Activated naive CD4-positive, alpha-beta T cell treated with anti-CD3 and anti-CD28 coated beads, Interleukin-2, amount 10 ng/mL, durations not matched to agents 7 days and 5 days (primary cell): ENCODE measurements at places on chromosomes 16 and 17.

- no peak overlapping the region for H3K4me3 ChIP-seq
- H3K27ac ChIP-seq: no peak overlapping the region
- peaks cover 70% of the 10 kb centered on the region for H3K4me1 ChIP-seq
- peaks cover 66% of the 10 kb centered on the region for H3K36me3 ChIP-seq
- H3K27me3 ChIP-seq: no peaks in the 10 kb centered on the region
Measured at GRCh38 chr16:28171816-28172215, 39.9 kb downstream of the XPO6 start.

GRCh38 chr17:35084987-35085386 lies 21.5 kb upstream of the RFFL start:
- H3K4me1 ChIP-seq: peaks cover 75% of the 10 kb centered on the region
- H3K36me3 ChIP-seq: peaks cover 2% of the 10 kb centered on the region
- no peaks in the 10 kb centered on the region for H3K27me3 ChIP-seq
- H3K4me3 ChIP-seq: no peak overlapping the region
- no peak for DNase-seq

DNA sequence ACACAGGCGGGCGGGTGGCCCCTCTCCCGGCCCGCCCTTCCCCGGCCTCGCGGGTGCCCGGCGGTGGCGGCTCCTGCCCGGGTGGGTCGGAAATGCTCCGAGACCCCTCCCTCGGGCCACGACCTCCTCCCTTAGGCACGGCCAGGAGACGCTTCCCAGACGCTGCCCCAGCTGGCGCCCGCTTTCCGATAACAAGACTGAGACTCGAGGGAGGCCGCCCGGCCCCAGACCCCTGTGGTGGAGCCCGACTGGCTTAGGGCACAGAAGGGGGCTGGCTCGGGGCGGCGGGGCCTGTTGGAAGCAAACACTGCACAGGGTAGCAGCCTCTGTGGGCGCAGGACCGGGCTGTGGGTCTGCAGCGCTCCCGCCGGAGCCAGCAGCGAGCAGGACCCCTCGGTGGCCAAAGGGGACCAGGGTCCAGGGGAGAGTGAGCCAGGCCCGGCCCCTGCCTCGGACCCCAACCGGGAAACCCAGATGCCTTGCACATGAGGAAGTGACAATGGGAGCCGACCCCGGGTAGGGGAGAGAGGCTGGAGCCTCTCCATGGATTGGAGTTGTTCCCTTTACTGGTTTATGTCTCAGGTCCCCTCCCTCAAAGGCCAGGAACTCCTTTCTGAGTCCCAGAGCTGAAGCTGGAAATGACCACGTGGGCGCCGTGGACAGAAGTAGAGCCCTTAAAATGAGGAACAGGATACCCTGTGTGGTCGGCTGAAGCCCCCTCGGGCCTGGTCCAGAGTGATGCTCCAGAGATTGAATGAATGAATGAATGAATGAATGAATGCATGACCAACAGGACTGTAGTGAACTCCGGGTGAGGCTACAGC lies 19.8 kb upstream of the ADCY7 start:
- peak overlapping the region; percentile 78 for H3K4me3 ChIP-seq
- peak overlapping the region; percentile 76 for H3K27ac ChIP-seq
- peaks cover 33% of the 10 kb centered on the region for H3K4me1 ChIP-seq
- H3K27me3 ChIP-seq: peaks cover 42% of the 10 kb centered on the region
- DNase-seq: peak; percentile 42
- H3K36me3 ChIP-seq: peaks cover 4% of the 10 kb centered on the region

- no peaks in the 10 kb centered on the region for H3K4me1 ChIP-seq
- peak overlapping the region; percentile 25 for H3K27ac ChIP-seq
- no peak overlapping the region for H3K4me3 ChIP-seq
- H3K36me3 ChIP-seq: no peaks in the 10 kb centered on the region
Measured at GRCh38 chr16:5062051-5062450, 3.7 kb downstream of the C16orf89 start.

GRCh38 chr16:58614212-58614611 lies 15.4 kb downstream of the CNOT1 start:
- no peak overlapping the region for H3K4me3 ChIP-seq
- no peak overlapping the region for H3K27ac ChIP-seq
- DNase-seq: no peak
- no peaks in the 10 kb centered on the region for H3K27me3 ChIP-seq
- peaks cover 8% of the 10 kb centered on the region for H3K4me1 ChIP-seq
- H3K36me3 ChIP-seq: peaks cover 25% of the 10 kb centered on the region

GRCh38 chr17:74217037-74217730 lies 3.8 kb downstream of the TTYH2 start:
- H3K27me3 ChIP-seq: peaks cover 38% of the 10 kb centered on the region
- H3K4me3 ChIP-seq: no peak overlapping the region
- no peak for DNase-seq
- H3K27ac ChIP-seq: no peak overlapping the region
- peaks cover 43% of the 10 kb centered on the region for H3K4me1 ChIP-seq
- peaks cover 17% of the 10 kb centered on the region for H3K36me3 ChIP-seq

DNA sequence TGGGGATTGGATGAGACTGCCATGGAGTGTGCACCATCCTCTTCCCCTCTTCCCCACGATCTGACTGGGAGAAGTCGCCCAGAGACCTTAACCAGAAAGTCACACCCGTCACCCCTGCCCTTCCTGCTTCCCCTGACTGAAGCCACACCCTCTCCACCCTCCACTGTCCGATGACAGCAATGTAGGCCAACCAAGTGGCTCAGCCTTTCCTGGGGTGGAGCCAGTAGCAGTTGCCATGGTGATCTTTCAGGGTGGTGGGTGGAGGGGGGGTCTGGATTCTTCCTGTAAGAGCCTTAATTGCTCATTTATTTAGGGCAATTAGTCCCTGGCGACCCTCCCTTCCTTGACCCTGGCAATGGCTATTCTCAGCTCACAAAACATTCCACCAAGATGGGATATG lies 37.5 kb upstream of the PHB1 start:
- H3K4me1 ChIP-seq: peaks cover 23% of the 10 kb centered on the region
- H3K36me3 ChIP-seq: no peaks in the 10 kb centered on the region
- H3K27ac ChIP-seq: no peak overlapping the region
- H3K27me3 ChIP-seq: peaks cover 59% of the 10 kb centered on the region

GRCh38 chr17:48639982-48640857 lies 14.1 kb upstream of the HOXB9 start:
- H3K27ac ChIP-seq: no peak overlapping the region
- H3K36me3 ChIP-seq: peaks cover 2% of the 10 kb centered on the region
- H3K4me3 ChIP-seq: no peak overlapping the region
- peaks cover 100% of the 10 kb centered on the region for H3K27me3 ChIP-seq
- H3K4me1 ChIP-seq: peaks cover 18% of the 10 kb centered on the region

DNA sequence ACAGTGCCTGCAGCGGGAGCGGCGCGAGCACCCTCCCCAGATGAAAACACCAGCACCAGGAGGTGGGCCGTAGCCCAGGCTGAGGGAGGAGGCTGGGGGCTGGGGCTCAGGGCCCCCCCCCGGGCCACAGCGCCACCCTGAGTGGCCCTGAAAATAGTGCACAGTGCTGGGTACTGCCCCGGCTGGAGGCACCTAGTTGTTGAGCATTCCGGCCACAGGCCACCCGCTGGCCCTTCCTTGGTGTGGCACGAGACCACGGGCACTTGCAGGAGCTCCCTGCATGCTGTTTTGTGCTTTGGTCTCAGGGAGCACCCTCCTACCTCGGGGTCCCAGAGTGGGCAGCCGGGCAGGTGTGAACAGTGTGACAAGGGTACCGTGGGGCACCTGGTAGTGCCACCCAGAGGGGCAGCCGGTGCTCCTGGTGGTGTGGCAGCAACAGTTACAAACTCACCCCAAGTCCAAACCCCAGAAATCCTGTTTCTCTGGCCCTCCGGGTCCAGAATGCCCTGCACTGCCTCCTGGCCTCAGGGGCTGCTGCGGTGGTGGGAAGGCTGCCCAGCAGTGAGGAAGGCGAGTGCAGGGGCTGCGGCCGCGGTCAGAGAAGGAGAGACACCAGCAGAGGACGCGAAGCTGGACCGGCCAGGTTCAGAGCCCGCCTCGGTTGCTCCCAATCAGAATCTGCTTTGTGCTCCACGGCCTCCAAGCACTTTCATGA lies 11.9 kb downstream of the FSCN2 start:
- H3K36me3 ChIP-seq: peaks cover 2% of the 10 kb centered on the region
- no peak for DNase-seq
- no peaks in the 10 kb centered on the region for H3K4me1 ChIP-seq
- no peak overlapping the region for H3K27ac ChIP-seq

DNA sequence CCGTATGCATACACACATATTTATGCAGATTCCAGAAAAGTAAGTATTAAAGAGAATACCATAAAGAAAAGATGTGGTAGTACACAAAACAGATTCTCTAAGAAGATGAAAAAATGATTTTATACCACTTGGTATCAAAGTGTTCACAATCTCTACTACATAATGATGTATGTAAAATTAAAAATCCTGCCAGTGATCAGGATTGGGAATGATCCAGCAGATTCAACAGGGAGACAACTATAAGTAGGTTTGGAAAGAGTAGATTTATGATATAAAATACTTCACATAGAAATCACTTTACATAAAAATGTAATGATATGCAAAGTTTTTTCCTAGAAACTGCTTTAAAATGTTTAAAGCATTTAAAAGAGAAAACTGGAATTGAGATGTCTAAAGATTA lies 447.0 kb downstream of the CNTNAP4 start:
- no peak overlapping the region for H3K27ac ChIP-seq
- no peaks in the 10 kb centered on the region for H3K36me3 ChIP-seq
- H3K4me1 ChIP-seq: no peaks in the 10 kb centered on the region
- no peak for DNase-seq

- no peaks in the 10 kb centered on the region for H3K27me3 ChIP-seq
- H3K4me3 ChIP-seq: no peak overlapping the region
- H3K4me1 ChIP-seq: peaks cover 45% of the 10 kb centered on the region
- no peak for DNase-seq
Measured at GRCh38 chr17:12050646-12051225, 30.1 kb downstream of the MAP2K4 start.

GRCh38 chr17:43014020-43014648 lies 7.5 kb downstream of the IFI35 start:
- H3K36me3 ChIP-seq: peaks cover 30% of the 10 kb centered on the region
- H3K27me3 ChIP-seq: no peaks in the 10 kb centered on the region
- H3K27ac ChIP-seq: no peak overlapping the region

DNA sequence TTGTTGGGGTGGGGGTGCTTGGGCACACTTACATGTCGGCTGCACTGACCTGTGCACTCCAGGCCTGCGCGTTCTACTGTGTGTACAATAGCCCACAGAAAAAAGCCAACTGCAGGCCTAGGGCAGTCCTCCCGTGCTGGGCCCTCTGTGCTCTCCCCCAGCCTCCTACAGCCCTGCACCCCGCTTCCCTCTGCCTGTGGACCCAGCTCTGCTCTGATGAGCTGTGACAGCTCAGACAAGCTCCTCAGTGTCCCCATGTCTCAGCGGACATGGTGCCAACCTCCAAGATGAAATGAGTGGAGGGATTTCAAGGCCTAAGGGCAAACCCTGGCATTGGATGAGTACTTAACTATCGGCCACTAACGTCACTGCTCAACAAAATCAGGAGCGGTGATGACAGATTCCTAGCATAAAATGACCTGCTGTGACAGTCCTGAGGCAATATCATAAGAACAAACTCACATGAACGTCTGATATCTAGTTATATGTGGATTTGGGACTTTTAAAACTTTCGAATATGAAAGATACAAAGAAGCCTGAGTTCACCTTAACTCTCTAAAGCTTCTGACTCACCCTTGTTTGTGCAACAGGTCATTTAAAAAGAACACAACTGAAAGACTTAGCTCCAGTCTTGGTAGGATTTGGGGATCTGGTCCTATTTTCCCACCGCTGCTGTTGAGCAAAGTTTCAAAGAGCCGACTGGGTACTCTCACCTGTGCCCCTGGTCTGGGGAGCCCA lies 34.7 kb downstream of the CCDC57 start:
- H3K27me3 ChIP-seq: no peaks in the 10 kb centered on the region
- H3K4me3 ChIP-seq: no peak overlapping the region
- no peaks in the 10 kb centered on the region for H3K4me1 ChIP-seq
- no peak overlapping the region for H3K27ac ChIP-seq

DNA sequence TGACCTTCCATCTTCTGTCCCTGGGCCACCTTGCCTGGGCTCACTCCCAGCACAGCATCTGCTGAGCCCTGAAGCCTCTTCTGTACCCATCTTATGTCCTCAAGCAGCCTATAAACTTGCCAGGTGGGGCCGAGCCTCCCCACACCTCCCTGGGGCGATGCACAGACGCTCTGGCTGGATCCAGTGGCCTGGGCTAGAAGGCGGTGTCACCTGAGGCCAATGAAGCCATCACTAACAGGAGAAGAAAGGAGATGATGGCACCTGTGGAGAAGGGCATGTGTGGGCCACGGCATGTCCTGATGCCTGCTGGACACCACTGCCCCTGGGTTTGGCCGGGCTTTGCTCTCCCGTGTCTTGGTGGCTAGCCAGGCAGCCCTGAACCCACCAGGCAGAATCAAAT lies 45.5 kb downstream of the PEMT start:
- no peaks in the 10 kb centered on the region for H3K4me1 ChIP-seq
- no peak for DNase-seq
- H3K27ac ChIP-seq: no peak overlapping the region
- H3K27me3 ChIP-seq: no peaks in the 10 kb centered on the region
- no peaks in the 10 kb centered on the region for H3K36me3 ChIP-seq
- no peak overlapping the region for H3K4me3 ChIP-seq

GRCh38 chr16:59964232-59964924 lies 1230.3 kb upstream of the GOT2 start:
- H3K27ac ChIP-seq: no peak overlapping the region
- no peaks in the 10 kb centered on the region for H3K36me3 ChIP-seq
- H3K27me3 ChIP-seq: no peaks in the 10 kb centered on the region
- H3K4me1 ChIP-seq: no peaks in the 10 kb centered on the region
- H3K4me3 ChIP-seq: no peak overlapping the region

DNA sequence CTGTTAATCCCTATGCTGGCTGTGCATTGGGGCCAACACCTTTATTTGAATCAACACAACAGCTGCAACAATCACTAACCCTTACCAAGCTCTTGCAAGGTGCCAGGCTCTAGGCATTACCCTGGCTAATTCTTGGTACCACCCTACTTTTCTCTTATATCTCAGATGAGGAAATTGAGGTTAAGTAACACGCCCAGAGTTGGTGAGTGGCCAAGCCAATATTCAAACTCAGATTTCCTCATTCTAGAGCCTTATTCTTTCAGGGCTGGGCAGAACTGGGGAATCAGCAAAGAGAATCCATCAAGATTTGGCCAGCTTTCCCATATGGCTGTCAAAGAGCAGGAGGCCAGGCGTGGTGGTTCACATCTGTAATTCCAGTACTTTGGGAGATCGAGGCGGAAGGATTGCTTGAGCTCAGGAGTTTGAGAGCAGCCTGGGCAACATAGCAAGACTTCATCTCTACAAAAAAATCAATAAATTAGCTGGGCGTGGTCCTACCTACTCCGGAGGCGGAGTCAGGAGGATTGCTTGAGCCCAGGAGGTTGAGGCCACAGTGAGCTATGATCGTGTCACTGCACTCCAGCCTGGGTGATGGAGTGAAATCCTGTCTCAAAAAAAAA lies 23.7 kb downstream of the ARSG start:
- H3K27ac ChIP-seq: peak overlapping the region; percentile 56
- no peaks in the 10 kb centered on the region for H3K27me3 ChIP-seq
- H3K4me1 ChIP-seq: peaks cover 66% of the 10 kb centered on the region
- peak overlapping the region; percentile 24 for H3K4me3 ChIP-seq
- DNase-seq: no peak

- peaks cover 39% of the 10 kb centered on the region for H3K27me3 ChIP-seq
- no peaks in the 10 kb centered on the region for H3K36me3 ChIP-seq
- H3K4me3 ChIP-seq: no peak overlapping the region
- no peak overlapping the region for H3K27ac ChIP-seq
- H3K4me1 ChIP-seq: no peaks in the 10 kb centered on the region
Measured at GRCh38 chr17:49514071-49514721, 19.1 kb downstream of the NGFR start.
